ENCODE measurements at places on chromosomes 4 and X. TPM values are rescaled to one million over a fixed set of nuclear protein-coding genes. Genes with fewer than 3 reads are reported as not detected.

RAB40A gene
- 0.16 TPM for total RNA-seq

GPR78 gene
- total RNA-seq: not detected

PAK3 gene
- 0.30 TPM for total RNA-seq

MSANTD1 gene
- total RNA-seq: 0.62 TPM

TIGD4 gene
- total RNA-seq: 0.28 TPM

All from activated CD4-positive, alpha-beta T cell treated with anti-CD3 and anti-CD28 coated beads, Interleukin-2, amount 10 ng/mL, durations not matched to agents 24 days and 14 days (primary cell).